ENCODE measurements at places on chromosomes 7 and 10.

- no peak for DNase-seq
Measured at GRCh38 chr10:14879928-14880193, 1.2 kb downstream of the SUV39H2 start.

DNA sequence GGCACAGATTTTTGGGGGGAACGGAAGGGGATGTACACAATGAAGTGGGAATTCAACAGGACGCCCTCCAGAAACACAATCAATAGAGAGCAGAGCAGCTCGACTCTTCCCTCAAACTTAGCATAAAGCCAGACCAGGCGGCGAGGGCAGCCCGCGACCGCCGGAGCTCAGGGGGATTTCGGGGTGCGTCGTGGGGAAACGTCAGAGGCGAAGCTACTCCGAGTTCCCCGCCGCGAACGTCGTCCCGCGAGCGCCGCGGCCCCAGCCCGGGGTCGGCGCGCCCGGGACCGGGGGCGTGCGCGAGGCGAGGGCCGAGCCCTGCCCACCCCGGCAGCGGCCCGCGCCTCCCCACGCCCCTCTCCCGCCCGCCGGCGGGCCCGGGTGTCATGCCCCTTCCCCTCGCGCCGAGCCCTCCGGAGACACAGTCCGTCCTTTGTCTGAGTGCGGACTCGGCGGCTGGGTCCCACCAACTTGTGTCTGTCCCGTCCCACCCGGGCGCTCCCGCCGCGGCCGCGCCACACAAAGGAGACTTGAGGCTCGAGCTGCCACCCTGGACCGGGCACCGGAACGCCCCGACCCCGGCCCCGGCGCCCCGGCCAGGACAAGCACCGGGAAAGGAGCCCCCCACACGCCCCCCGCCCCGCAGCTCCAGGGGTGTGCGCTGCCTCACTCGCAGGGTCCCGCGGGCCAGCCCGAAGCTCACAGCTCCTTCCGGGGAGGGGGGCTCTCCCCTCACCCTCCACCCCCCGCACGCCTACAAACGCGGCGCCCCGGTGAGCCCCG is 634 bp downstream of the EZH2 start:
- DNase-seq = peak; percentile 53

GRCh38 chr7:42117201-42117600 is 119.8 kb downstream of the GLI3 start:
- DNase-seq = no peak

DNA sequence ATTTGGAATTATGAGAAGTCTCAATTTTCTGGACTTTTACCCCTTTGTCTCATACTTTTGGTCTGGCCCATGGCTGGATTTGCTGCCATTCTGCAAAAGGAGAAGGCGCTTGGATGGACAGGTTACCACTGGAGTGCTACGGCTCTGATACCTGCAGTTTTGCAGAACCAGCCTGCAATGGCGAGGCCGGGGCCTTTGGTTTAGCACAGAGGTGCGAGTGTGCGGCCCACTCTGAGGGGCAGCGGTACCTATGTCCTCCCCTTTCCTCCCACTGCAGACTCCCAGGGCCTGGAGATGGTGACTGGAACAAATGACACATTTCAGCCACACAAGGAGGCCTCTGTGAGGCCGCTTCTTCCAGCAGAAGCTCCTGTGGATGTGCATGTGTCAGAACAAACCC is 11.9 kb downstream of the ZNF777 start:
- no peak for DNase-seq

DNA sequence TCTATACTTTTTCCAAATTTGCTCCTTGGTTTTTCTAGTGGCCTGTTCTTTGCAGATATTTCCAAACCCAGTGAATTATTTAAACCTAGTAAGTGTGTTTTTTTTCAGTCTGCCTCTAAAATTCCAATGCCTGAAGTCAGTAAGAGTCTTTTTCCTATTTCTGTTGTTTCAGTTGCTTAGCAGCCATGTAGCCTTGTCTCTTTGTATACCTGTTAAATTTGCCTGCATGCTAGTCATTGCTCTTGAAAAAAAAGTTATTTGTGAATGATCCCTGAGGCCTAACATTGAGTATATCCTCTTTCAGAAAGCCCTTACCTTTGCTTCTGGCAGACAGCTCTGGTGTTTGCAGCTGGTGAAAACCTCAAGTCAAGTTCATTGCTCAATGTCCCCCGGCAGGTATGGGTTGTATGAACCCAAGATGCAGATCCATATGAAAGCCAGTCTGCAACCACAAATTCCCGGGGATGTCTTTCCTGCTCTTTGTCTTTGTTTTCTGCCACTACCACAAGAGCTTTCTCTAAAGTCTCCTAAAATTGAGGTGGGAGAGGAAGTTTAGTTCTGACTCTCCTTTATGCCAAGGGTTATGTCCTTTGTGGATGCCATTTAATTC is 35.7 kb downstream of the CH25H start:
- no peak for DNase-seq

- no peak for DNase-seq
Measured at GRCh38 chr10:58030208-58030607, 237.5 kb downstream of the IPMK start.

DNA sequence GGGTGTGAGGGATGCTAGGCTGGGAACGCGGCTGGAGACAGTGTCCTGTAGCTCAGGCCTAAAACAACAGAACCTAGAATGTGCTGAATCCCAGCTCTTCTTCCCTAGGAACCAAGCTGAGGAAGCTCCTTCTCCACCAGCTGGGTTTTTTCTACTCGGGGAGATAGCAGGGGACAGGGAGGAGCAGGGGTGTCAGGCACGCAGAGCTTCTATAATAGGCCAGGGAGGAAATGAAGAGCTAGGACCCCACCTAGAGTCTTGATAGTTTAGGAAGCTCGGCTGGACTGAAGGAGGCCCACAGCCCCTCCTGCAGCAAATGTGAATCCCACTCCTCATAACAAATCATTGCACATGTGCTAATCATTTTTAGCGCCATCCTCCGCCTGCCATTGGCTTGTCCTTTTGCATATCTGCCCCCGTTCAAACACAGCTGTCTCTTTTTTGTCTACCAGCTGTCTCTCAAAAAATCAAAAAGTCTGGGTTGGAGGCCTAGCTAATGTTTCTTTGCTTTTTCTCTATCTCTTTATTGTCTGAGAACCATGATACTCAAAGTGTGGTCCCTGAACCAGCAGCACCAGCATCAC is 24.1 kb upstream of the FAM180A start:
- no peak for DNase-seq

GRCh38 chr10:97406064-97406463 is 4.9 kb upstream of the RRP12 start:
- DNase-seq = no peak

DNA sequence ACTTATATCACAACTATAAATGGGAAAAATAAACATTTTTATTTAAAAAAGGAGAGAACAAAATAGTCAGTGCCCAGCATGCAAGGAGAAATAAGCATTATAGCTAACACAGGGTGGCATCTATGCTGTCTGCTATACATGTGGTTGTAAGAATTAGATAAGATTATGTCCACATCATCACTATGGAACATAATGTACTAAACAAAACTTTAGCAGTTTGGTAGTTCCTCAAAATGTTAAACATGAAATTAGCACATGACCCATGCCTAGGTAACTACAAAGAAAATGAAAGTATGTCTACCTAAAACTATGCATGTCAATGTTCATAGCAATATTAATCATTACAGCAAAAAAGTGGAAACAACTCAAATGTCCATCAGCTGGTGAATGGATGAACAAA is 28.7 kb upstream of the RUFY2 start:
- no peak for DNase-seq

GRCh38 chr10:69644658-69645295 is 14.7 kb downstream of the FAM241B start:
- peak; percentile 55 for DNase-seq

DNA sequence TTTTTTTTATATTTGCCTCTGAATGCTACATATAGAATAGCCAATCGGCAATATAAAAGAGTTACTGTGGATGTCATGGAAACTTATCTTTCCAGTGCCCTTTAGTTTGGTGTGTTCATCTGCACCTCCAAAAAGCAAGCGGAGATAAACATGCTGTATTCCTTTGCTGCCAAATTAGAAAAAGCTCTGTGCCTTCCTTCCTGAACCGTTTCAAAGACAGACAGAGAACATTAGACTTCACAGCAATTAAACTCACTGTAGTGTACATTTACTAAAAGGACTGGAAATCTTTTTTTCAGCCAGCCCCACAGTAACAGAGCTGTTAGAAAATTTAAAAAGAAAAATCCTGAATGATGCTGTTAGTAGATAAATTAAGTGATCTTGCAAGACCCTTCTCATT is 707.5 kb downstream of the LRMDA start:
- DNase-seq = no peak

DNA sequence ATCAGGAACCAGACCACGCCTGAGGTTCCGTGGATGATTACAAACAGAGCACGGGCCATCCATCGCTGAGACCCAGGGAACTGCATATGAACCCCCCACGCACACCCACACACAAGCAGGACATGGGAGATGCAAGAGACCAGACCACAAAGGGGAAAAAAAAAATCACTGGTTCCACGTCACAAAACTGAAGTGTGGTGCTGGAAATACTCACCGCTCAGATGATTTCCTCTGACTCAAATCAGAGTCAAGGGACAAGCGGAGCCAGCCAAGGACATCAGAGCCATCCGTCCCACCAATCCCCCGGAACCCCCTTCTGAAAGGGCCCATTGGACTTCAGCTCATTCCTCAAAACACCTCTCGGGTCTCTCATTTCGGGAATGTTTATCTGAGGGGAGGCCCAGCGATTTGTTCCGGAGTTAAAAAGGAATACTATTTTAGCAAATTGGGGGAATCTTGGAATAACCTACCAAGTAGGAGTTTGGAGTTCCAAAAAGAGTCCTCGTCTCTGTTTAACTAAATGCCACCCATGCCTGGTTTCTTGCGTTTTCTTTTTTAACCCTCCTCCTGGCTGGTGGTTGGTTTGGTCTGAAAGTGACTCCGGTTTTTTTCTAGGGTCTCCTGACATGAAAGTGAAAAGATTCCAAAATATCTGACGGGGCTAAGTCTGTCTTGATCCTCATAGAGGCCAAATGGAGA is 15.0 kb downstream of the SNX8 start:
- DNase-seq = peak; percentile 60

GRCh38 chr7:144907577-144907976 is 71.7 kb upstream of the TPK1 start:
- DNase-seq = no peak

GRCh38 chr10:11687357-11687771 is 54.8 kb upstream of the ECHDC3 start:
- no peak for DNase-seq

GRCh38 chr10:128167926-128168520 is 41.8 kb upstream of the MKI67 start:
- no peak for DNase-seq

DNA sequence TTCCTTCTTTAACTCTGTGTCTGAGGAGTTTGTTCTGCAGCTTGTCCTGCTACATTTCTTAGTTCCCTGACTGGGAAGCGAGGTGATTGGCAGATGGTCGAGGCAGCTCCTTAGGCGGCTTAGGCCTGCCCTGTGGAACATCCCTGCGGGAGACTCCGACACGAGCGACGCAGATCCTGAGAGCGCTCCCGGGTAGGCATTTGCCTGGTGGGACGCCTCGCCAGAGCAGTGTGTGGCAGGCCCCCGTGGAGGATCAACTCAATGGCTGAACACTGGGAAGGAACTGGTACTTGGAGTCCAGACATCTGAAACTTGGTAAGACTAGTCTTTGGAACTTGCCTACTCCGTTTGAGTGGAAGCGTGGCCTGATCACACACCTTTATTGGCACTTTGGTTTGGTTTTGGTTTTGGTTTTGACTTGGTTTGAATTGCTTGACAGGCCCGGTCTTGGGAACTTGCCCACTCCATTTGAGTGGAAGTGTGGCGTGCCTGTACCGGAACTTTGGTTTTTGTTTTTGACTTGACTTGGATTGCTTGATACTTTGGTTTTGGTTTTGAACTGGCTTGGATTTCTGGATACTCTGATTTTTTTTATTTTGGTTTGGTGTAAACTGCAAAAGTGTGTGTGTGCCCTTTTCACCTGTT is 42.6 kb downstream of the MAP3K8 start:
- DNase-seq = no peak

GRCh38 chr10:36023939-36024338 is 381.8 kb upstream of the FZD8 start:
- DNase-seq = no peak

- no peak for DNase-seq
Measured at GRCh38 chr7:71857338-71857737, 554.8 kb downstream of the CALN1 start.

- DNase-seq = no peak
Measured at GRCh38 chr7:91187061-91187460, 77.2 kb upstream of the FZD1 start.

DNA sequence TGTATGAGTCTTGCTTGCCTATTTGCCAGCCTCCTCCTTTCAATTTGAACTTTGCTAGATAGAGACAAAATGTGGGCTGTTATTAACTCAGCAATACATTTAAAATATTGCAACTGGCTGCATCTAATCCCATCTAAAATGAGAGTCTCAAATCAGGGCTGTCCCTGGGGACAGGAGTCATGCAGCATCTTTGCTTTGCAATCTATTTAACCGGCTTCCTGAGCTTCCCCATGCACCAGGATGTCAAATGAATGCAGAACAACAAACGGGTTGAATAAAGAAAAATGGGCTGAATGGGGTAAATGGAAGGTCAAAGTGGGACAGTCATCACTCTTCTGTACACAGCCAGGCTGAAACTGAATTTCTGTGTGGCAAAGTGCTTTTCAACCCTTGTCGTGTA is 89.2 kb downstream of the AOAH start:
- no peak for DNase-seq

DNA sequence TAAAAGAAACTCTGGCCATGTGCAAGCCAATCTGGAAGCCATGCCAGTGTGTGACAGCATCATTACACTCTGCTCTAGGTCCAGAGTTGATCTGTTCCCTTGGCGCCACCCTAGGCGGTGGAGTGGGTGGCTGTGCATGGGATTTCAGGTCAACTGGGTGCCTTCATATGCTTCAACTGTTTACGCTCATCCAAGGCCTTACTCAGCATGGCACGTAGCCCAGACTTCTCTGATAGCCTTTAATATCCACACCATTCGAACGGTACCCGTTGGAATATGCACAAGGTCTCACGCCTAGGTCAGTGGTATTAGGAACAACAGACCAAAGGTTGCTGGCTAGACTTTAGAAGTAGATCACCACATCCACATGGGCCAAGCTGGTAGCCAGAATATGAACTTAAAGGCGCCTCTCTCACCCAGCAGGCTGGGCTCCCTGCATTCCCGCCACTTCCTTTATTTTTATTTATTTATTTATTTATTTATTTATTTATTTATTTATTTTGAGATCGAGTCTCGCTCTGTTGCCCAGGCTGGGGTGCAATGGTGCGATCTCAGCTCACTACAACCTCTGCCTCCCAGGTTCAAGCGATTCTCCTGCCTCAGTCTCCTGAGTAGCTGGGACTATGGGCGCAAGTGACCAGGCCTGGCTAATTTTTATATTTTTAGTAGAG is 18.7 kb upstream of the ACHE start:
- no peak for DNase-seq

DNA sequence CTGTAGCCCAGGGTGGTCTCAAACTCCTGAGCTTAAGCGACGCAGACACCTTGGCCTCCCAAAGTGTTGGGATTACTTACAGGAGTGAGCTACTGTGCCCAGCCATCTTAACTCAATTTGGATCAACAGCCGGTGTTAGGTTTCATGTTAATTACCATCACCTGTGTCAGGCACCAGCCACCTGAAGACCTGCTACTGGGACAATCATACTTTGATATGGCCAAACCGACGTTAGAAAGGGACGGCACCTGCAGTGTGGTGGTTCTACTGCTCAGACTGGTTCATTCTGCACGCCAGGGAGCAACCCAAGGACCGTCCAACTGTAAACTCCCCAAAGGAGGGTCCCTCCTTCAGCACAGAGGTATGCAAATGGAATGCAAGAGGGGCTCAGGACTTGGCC is 74.2 kb upstream of the CYTH3 start:
- no peak for DNase-seq

GRCh38 chr7:140212100-140212881 is 35.5 kb upstream of the KDM7A start:
- peak; percentile 39 for DNase-seq

- DNase-seq = no peak
Measured at GRCh38 chr7:128757203-128757602, 18.0 kb downstream of the CALU start.
